ENCODE measurements at places on chromosomes 3 and 15.
A peak's percentile ranks its signal among the peaks of the same experiment; 100 is the strongest.

DNA sequence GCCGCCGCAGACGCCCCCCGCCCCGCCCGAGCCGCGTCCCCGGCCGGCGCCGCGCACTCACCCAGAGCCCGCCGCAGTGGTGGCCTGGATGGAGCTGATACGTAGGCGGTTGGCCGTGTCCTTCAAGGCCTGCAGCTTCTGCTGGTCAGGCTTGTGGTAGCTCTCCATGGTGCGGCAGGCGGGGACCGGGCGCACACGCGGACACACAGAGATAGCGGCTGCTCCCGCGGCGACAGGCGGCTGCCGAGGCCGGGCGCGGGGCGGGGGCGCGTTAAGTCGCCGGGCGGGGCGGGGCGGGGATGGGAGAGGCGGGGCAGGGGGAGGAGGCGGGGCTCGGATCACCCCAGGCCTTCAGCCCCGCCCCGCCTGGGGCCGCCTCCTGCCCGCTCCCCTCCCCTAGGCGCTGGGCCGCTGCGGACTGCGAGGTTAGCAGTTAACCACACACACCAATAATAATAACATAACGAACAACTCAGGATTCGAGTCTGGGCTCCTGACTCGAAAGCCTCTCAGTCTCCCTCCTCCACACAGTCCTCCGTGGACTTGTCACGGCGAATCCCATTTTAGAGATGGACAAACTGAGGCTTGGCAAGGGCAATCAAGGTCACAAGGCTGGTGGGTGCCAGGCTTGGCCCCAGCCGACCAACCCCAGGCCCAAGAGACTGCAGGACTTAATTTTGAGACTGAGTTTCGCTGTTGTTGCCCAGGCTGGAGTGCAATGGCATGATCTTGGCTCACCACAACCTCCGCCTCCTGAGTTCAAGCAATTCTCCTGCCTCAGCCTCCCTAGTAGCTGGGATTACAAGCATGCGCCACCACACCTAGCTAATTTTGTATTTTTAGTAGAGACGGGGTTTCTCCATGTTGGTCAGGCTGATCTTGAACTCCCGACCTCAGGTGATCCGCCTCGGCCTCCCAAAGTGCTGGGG is at the start of gene TKT:
TKT (minus strand) TSS at position 248 of the 929 bp plus-strand sequence; CDS start at position 168, 80 bp downstream.
- peak; percentile 41 for DNase-seq

GRCh38 chr15:56741541-56741940 is 8.2 kb upstream of the ZNF280D start:
- no peak for DNase-seq

DNA sequence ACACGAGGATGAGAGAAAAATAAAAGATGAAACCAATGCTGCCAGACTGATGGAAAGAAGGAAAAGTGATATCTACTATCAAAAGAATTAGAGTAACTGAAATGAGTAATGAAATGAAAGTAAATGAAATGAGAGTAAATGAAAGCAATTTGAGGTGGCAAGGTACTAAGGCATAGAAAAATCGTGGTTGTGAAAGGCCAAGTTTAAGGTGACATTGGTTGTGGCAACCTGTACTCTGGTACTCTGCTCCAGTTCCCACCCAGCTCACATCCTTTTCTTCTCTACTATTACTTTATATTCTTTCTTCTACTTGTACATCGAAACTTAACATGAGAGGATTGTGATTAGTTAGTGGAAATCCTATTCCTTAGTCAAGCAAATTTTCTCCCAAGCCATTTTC is 10.1 kb downstream of the RFX7 start:
- DNase-seq = no peak

- DNase-seq = peak; percentile 42
Measured at GRCh38 chr15:85646538-85647091, 148.1 kb downstream of the KLHL25 start.

- DNase-seq = peak; percentile 41
Measured at GRCh38 chr15:51837792-51838251, 8.4 kb downstream of the TMOD3 start.

GRCh38 chr15:51447855-51448621 is 106.6 kb downstream of the GLDN start:
- DNase-seq = no peak

GRCh38 chr3:113156816-113157333 is 54.5 kb upstream of the BOC start:
- no peak for DNase-seq

DNA sequence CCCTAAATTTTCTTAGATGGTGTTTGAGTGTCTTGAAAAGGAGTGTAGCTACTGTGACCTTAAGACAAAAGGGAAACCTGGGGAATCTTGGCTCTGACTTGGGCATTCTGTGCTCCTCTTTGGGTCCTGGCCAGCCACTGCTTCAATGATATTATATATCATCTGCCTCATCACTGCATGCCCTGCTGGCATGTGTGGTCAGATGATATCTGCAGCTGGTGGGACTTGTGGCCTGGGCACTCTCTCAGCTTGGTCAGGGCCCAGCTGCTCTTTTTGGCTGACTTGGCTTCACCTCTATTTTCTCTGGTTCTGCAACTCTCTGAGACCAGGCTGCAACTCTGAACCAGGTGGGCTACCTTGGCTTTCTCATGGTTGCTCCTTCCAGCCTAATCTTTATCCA is 446.1 kb upstream of the RARB start:
- DNase-seq = no peak

DNA sequence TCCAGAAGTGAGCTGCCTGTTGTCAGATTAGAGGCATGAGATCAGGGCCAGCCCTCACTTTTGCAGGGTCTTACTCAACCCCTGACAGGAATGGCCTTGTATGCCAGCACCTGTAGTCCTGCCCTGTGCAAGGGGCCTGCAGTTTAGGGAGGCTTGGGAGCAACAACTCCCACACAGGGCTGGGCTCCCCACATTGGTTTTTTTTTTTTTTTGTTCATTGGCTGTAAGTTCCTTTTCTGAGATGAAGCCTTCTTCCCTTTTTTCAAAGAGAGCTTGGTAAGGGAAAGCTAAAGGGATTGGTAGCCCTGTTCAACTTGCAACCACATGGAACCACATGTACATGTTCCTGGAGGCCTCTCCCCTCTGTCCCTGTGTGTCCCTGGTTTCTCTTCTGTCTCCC is 46.4 kb downstream of the TNFAIP8L3 start:
- DNase-seq = no peak

DNA sequence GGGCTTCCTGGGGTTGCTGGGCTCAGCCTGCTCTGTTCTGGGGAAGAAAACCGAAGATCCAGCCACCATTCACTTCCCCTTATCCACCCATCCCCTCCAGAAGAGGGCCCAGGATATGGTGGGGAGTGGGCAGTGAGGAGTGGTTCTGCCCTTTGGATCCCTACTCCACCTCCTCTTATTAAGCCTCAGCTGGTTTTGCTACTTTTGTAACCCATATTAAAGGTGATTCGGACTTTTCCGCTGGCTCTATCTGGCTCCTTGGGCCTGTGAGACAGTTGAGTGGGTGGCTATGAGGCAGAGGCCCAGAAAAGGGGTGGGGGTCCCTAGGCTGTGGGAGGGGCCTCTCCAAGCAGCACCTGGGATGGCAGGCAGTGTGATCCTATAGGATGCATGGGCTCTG is 33.8 kb downstream of the NBEAL2 start:
- DNase-seq = no peak

DNA sequence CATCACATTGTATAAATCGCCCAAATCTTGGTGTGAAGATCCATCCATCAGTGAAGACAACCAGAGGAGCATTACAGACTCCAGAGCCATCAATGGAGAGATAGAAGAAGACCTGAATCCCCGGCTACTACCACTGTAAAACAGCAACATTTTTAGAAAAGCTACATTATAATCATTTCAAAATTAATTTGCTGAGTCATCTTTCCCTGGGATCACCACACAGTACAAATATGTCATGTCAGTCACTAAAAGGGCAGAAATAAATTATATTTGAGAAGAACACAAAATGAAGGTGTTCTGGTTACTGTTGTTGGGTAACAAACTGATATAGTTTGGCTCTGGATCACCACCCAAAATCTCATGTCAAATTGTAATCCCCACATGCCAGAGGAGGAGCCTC is 218.5 kb upstream of the STT3B start:
- DNase-seq = no peak
